H9 (cell line): ENCODE measurements at places on chromosomes 4 and X. TPM values are rescaled to one million over a fixed set of nuclear protein-coding genes. Genes with fewer than 3 reads are reported as not detected.

DNA sequence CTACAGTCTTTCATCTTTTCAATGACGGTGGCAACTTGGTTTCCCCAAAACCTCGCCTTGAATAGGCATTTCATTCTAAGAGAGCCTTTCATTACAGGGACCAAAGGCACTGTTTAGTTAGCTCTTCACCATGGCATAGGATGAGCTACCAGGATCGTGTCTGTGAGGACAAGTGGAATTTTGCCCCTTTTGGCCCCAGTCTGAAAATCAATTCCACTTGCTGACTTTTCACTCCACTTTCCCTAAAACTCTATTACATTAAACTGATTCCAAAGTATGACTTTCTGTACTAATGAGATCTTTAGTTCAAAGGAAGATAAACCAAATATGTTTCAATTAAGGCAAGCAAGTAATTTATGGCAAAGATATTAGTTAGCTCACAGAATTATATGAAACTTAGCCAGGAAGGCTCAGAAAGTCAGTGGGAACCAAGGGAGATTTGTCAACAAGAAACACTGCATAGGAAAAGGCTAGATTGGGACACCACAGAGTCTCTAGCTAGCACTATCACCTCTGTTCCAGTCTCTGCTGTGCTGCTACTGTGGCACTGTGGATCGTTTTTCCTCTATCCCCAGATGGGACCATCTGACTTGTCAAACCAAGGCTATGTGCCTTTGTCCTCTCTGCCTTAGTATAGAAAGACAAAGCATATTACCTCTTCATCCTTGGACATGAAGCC lies 145.6 kb downstream of the SLC7A11 start:
- no peak for DNase-seq

Gene NXF2
- total RNA-seq, result not detected in 2 replicates

Gene DDIT4L
- 2.1 TPM in 2 replicates for total RNA-seq

DNA sequence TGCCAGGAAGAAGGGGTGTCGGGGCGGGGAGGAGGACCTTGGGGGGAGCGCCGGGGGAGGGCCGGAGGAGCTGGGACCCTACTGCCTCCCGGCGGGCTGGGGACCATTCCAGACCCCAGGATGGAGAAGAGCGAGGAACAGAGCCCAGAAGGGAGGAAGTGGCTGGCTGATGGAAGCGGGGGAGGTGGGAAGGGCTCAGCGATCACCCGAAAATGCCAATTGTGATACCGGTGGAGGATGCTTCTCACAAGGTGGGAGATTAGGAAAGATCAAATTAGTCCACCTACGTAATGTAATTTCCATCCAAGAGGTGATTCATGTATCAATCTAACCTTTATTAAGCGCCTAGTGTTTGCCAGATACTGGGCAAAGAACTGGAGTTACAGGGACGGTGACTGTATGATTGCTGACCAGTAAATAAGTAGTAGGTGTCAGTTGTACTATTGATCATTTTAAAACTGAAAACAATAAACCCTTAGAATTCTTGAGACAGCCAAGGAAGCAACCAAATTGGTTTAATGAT lies 452 bp upstream of the RAI2 start:
- DNase-seq, result no peak

DNA sequence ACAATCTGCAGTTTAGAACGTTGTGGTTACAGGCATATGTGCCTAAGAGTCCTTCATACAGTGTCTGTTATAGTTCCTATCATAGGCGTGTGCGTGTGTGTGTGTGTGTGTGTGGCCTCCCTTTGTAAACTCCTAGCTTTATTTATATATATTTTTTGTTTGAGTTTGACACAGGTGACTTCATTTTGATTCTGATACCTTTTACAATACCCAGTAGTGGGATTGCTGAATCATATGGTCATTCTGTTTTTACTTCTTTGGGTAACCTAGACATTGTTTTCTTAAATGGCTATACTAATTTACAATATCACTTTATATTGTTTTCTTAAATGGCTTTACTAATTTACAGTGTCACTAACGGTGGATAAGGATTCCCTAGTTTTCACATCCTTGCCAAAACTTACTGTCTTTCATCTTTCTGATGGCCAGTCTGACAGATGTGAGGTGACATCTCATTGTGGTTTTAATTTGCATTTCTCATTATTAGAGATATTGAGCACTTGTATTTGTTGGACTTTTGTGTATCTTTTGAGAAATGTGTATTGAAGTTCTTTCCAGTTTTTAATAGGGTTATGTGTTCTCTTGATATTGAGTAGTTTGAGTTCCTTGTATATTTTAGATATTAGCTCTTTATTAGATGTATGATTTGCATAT lies 211.1 kb upstream of the NUDT6 start:
- no peak for DNase-seq
